ENCODE measurements at places on chromosomes 2 and 18. TPM values are rescaled to one million over a fixed set of nuclear protein-coding genes. Genes with fewer than 3 reads are reported as not detected.

Gene CROCC2
- not detected for total RNA-seq

Gene CUL3
- 82.0 TPM for total RNA-seq

Gene CFAP210
- total RNA-seq, result not detected

DNA sequence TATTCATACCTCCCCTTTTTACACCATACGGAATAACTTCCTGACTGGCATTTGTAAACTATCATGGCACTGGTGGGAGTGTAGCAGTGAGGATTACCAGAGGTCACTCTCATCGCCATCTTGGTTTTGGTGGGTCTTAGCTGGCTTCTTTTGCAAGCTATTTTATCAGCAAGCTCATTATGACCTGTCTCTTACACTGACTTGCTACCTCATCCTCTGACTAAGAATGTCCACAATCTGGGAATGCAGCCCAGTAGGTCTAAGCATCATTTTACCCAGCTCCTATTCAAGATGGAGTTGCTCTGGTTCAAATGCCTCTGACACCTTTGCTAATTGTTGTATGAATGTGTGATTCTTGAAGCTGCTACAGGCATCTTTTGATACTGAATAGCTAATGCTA lies 950.8 kb upstream of the SLC39A10 start:
- no peak for DNase-seq

DNA sequence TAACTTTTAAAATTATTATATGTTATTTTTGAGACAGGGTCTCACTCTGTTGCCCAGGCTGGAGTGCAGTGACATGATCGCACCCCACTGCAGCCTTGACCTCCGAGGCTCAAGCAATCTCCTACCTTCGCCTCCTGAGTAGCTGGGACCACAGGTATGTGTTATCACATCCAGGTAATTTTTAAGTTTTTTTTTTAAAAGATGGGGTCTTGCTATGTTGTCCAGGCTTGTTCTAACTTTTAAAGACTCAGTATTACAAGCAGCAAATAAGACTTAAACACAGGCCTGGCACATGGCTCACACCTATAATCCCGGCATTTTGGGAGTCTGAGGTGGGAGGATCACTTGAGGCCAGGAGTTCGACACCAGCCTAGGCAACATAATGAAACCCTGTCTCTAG lies 101.2 kb downstream of the ASXL2 start:
- no peak for DNase-seq

- no peak for DNase-seq
Observed at GRCh38 chr2:164922134-164922533, 33.2 kb downstream of the SLC38A11 start.

GRCh38 chr18:11482271-11482670 lies 127.1 kb upstream of the SLC35G4 start:
- DNase-seq, result no peak

DNA sequence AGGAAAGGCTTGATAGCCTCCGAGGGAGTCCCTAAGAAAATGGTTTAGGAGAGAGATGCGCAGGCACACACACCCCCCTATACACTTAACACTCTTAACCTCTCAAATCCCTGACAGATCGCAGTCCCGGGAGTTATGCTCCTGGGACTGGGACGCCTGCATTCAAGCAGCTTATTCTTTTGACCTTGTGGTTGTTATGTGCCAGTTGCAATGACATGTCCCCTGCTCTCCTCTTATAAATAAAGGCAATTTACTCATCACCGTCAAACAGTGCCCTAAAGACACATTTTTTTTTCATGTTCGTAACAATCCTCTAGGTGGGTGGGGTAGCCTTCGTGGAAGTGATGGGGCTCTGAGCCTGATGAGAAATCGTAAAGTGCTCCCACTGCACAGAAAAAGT lies 162.2 kb downstream of the LRRC30 start:
- DNase-seq, result no peak

DNA sequence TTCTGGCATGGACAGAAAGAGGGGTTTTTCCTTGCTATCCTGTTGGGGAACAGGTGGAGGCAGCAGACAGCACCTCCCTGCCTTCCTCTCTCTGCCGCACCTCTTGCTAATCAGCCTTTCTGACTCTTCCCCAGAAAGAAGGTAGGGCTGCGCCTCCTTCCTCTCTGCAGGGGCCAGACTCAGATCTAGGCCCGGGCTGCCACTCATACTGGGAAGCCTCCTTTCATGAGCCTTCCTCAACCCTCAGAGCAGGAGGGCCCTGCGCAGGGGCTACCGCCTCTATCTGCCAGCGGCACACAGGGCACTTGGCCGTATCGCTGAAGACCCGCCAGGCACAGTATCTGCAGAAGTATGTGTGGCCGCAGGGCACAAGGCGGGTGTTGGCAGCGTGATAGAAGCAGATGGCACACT lies 7.1 kb downstream of the NEURL3 start:
- no peak for DNase-seq

Data from activated CD8-positive, alpha-beta T cell treated with anti-CD3 and anti-CD28 coated beads, Interleukin-2, amount 10 ng/mL, durations not matched to agents 7 days and 5 days (primary cell).